B cell (primary cell): ENCODE measurements at places on chromosomes 7 and 10. TPM values are rescaled to one million over a fixed set of nuclear protein-coding genes. Genes with fewer than 3 reads are reported as not detected.
A peak's percentile ranks its signal among the peaks of the same experiment; 100 is the strongest.

- H3K27ac ChIP-seq = no peak overlapping the region
- peaks cover 19% of the 10 kb centered on the region for H3K4me1 ChIP-seq
- H3K36me3 ChIP-seq = no peaks in the 10 kb centered on the region
- H3K27me3 ChIP-seq = no peaks in the 10 kb centered on the region
- H3K4me3 ChIP-seq = no peak overlapping the region
Observed at GRCh38 chr10:23525406-23525805, 86.5 kb downstream of the OTUD1 start.

The TSPAN13 gene
- 26.2 and 26.3 TPM in 2 replicates for total RNA-seq

GRCh38 chr7:133290041-133290440, 37.2 kb downstream of the EXOC4 start:
- H3K27me3 ChIP-seq = no peaks in the 10 kb centered on the region
- peaks cover 16% of the 10 kb centered on the region for H3K36me3 ChIP-seq
- H3K4me1 ChIP-seq = peaks cover 9% of the 10 kb centered on the region
- no peak overlapping the region for H3K4me3 ChIP-seq
- H3K27ac ChIP-seq = no peak overlapping the region

The CTAGE4 gene
- total RNA-seq = not detected in 2 replicates

The GIMAP5 gene
- total RNA-seq = 0.10 and 0.27 TPM in 2 replicates

DNA sequence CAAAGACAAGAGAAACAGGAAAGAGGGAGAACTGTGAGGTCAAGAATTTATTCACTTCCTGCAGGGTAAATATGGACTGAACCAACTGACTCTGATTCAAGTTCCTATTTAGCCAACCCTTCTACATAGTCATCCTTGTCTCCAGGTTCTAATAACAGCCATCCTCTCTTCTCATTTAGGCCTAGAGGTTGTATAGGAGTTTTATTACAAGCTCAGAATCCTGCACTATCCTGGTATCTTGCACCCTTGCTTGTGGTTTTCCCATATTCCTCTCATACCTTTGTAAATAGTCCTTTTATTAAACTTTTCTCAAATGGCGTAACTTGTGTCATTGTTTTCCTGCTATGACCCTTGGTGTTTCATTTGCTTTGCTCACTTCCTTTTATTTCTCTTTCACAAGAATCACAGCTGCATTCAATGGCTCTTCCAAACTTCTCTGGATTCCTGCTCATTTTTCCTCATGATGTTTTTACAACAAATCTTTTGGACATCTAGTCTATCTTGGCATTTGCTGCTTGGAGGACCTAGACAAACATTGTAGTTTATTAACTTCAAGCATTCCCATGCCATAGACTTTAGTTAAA, 12.4 kb upstream of the OR2A5 start:
- H3K36me3 ChIP-seq = no peaks in the 10 kb centered on the region
- H3K4me1 ChIP-seq = no peaks in the 10 kb centered on the region
- no peak overlapping the region for H3K27ac ChIP-seq
- H3K4me3 ChIP-seq = no peak overlapping the region
- no peak for DNase-seq

DNA sequence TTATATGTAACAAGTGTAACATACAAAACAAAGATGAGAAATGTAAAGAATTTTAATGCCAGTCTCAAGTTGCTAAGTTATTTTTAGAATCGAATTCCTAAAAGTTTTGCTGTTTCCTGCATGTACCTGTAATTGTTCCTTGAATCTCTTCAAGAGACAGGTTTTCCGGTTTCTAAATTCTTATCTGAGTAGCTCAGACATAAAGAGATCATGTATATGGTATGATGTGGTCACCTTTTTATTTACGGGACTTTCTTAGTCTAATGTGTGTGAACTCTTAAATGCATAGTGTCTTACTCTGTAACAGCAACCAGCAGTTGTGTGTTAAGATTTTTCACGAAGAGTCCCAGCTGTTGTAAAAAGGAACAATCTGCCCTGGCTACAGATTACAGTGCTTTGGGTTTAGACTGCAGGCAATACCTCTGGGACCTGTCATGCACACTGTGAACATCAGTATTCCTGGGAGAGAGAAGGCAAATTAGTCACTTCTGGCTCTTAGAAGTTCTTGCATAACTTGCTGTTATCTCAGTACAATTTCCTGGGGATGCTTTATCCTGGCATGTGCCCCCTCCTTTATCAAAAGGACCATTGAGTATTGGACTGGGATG, 263.4 kb downstream of the BICC1 start:
- no peak overlapping the region for H3K27ac ChIP-seq
- H3K36me3 ChIP-seq = no peaks in the 10 kb centered on the region
- no peak for DNase-seq

The DPCD gene
- 1.6 and 2.2 TPM in 2 replicates for total RNA-seq

DNA sequence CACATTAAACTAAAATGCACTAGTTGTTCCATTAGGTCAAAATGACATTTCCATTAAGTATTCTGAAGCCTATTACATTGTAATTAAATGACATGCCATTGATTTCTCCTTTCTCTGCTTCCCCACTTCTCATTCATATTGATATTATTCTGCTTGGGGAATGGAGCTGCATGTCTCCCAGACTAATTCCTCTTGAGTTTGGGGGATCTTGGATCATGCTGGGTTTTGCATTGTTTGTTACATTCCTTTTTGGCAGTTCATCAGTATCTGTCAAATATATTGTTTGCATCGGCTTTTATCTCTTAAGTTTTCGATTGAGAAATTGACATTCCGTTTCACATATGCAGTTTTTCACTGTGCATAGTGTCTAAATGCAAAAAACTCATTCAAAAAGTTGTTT, 65.1 kb upstream of the CYP26C1 start:
- no peak overlapping the region for H3K27ac ChIP-seq
- no peaks in the 10 kb centered on the region for H3K4me1 ChIP-seq
- DNase-seq = no peak
- H3K36me3 ChIP-seq = peaks cover 2% of the 10 kb centered on the region
- no peaks in the 10 kb centered on the region for H3K27me3 ChIP-seq

DNA sequence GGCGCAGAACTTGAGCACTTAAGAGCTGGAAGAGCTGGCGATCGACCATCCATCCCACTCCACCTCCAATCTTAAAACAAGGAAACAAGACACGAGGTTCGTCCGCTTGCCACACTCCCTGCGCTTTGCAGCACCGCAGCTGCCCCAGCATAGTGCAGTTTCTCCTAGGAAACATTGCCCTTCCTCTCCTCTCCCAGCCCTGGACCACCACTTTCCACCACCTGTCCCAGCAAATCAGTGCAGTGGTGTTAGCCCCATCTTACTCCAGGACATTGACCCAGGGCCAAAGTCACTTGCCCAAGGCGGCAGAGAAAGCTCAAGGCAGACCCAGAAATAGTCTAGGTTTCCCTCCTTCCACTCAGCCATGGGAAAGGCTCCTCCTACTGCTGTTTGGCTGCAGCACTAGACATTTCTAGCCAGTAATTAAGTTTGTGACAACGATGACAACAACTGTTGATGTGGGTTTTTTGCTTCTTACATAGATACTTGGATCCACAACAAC, 1.5 kb upstream of the PARD3 start:
- H3K27ac ChIP-seq = no peak overlapping the region
- no peaks in the 10 kb centered on the region for H3K36me3 ChIP-seq
- H3K4me1 ChIP-seq = peaks cover 3% of the 10 kb centered on the region
- H3K4me3 ChIP-seq = no peak overlapping the region
- H3K27me3 ChIP-seq = no peaks in the 10 kb centered on the region

DNA sequence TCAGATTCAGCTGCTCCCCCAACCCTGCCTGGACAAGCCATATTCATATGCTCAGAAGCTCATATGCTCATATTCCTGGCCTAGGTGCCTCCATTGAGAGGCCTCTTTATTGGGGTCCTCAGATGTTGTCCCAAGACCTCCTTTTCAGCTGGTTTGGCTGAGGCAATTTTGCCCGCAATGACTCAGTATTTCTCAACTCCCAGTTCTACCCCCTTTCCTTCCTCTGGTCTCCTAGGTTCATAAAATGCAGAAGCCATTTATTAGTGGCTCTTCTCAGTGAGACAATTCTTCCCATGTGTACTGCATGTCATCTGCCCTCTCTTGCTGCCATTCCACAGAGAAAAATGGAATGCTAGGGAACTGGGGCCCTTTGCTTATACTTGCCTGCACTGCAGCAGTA, 110.7 kb downstream of the INHBA start:
- no peak for DNase-seq
- H3K36me3 ChIP-seq = no peaks in the 10 kb centered on the region
- H3K4me1 ChIP-seq = no peaks in the 10 kb centered on the region
- no peak overlapping the region for H3K4me3 ChIP-seq
- no peaks in the 10 kb centered on the region for H3K27me3 ChIP-seq

The CBX3 gene
- total RNA-seq = 126 and 133 TPM in 2 replicates

DNA sequence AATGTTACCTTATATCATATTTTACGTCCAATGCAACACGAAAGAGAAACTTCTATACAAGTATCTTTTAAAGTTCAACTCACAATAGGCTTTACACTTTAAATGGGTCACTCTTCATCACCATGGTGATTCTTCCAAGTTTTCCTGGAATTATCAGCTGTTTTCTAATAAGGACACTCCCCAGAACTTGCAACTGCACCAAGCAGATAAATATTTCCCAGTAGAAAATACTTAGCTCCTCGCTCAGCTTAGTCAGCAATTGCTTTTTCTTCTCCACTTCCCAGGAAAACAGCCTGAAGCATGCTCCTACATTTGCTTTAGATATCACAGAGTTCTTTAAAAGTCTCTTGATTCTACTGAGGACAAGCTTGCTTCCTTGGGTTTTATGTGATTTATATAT, 25.7 kb upstream of the ADD3 start:
- no peak overlapping the region for H3K27ac ChIP-seq
- DNase-seq = no peak
- no peaks in the 10 kb centered on the region for H3K36me3 ChIP-seq
- no peaks in the 10 kb centered on the region for H3K4me1 ChIP-seq
- H3K27me3 ChIP-seq = no peaks in the 10 kb centered on the region
- H3K4me3 ChIP-seq = no peak overlapping the region

DNA sequence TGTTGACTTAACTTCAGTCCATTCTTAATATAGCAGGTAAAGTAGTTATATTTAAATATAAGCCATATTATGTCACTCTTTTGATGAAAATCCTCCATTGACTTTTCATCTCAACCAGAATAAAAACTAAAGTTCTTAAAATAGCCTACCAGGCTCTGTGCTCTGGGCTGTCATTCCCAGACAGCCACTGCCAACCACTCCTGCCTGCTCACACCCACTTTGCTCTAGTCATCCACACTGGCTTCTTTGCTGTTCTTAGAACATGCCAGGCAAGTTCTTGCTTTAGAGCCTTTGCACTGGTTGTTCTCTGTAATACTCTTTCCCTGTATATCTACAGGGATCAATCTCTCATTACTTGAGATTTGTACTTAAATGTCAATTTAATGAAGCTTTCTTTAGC, 80.6 kb downstream of the ZEB1 start:
- no peaks in the 10 kb centered on the region for H3K36me3 ChIP-seq
- H3K27me3 ChIP-seq = no peaks in the 10 kb centered on the region
- no peaks in the 10 kb centered on the region for H3K4me1 ChIP-seq
- no peak for DNase-seq

The NPSR1 gene
- total RNA-seq = not detected in 2 replicates

The TMEM225B gene
- 0.86 and 1.6 TPM in 2 replicates for total RNA-seq

The SLC13A1 gene
- total RNA-seq = 0.10 TPM in 1 of 2 replicates, not detected in the other

GRCh38 chr10:49109669-49110340, 5.5 kb downstream of the VSTM4 start:
- H3K36me3 ChIP-seq = no peaks in the 10 kb centered on the region
- H3K27ac ChIP-seq = no peak overlapping the region

DNA sequence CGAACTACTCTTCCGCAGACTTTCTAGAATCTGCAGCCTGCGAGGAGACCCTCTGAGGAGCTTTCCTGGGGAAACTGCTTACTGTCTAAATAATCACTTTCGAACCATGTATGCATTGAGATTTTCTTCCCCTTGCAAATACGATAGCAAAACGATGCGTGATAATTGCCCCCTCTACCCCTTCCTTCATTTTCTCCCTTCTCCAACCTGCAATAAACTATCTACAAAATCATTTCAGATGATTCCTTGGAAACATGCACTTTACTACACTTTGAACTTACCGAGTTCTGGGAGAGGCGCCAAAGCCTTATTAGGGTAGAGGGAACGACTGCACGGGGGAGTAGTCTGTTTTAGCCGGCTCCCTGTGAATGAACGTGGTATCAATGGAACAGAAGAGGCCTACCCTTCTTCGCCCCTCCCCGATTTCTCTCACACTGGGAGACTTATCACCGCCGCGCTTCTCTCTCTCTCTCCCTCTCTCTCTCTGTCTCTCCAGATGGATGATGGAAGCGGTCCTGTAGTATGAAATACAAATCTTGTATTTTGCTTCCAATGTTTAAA, at the start of gene FGFBP3:
TSS of gene FGFBP3 (minus strand) at position 370 of the 561 bp plus-strand sequence. CDS start 517 bp downstream, outside the sequence.
- no peaks in the 10 kb centered on the region for H3K27me3 ChIP-seq
- H3K4me3 ChIP-seq = peak within 1 kb of the TSS; percentile 69
- DNase-seq = no peak
- peaks cover 10% of the 10 kb centered on the region for H3K4me1 ChIP-seq
- H3K27ac ChIP-seq = peak within 1 kb of the TSS; percentile 52

The MYL10 gene
- total RNA-seq = not detected in 2 replicates

DNA sequence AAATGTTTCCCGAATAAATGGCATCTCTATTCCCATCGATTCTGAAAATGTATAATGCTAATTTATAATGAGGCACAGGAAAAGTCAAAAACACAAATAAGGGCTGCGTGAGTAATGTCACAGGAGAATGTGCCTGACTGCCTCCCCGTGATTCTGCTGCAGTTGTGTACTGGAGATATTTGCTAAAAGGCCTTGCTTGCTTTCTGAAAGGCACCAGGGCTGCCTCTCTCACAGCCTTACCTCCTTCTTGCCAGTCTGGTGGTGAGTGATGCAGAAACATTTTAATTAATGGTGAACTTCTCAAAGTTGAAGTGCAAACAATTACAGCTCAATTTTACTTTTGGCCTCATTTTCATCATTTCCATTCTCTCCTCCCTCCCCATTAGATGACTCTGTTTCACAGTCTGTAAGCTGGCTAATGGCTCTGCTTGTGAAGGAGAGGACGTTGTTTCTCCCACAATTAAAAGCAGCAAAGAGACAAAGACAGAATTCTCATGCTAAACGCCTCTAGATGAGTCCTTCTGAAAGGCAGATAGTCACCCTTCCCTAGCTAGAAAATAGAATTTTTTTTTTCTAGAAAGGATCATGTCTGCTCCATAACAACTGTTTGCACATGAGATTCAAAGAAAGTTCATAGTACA, 377.6 kb downstream of the MDFIC start:
- no peak overlapping the region for H3K4me3 ChIP-seq
- H3K36me3 ChIP-seq = no peaks in the 10 kb centered on the region
- no peak overlapping the region for H3K27ac ChIP-seq
- DNase-seq = no peak
- no peaks in the 10 kb centered on the region for H3K27me3 ChIP-seq
- H3K4me1 ChIP-seq = no peaks in the 10 kb centered on the region

GRCh38 chr7:157700231-157701005, 363.6 kb downstream of the DNAJB6 start:
- no peak for DNase-seq
- no peaks in the 10 kb centered on the region for H3K36me3 ChIP-seq
- H3K4me1 ChIP-seq = no peaks in the 10 kb centered on the region
- no peak overlapping the region for H3K4me3 ChIP-seq
- H3K27me3 ChIP-seq = no peaks in the 10 kb centered on the region
